ENCODE measurements at places on chromosomes 13 and 19. TPM values are rescaled to one million over a fixed set of nuclear protein-coding genes. Genes with fewer than 3 reads are reported as not detected.

TUBB4A gene
- 14.8 TPM for total RNA-seq

MYPOP gene
- total RNA-seq = 4.9 TPM

MAST1 gene
- 41.1 TPM for total RNA-seq

POU2F2 gene
- total RNA-seq = 26.0 TPM

MIPEP gene
- total RNA-seq = 26.5 TPM

CFD gene
- total RNA-seq = 5.1 TPM

S1PR2 gene
- 14.8 TPM for total RNA-seq

LAIR2 gene
- total RNA-seq = not detected

POSTN gene
- 1.6 TPM for total RNA-seq

CDC34 gene
- total RNA-seq = 63.8 TPM

METTL21C gene
- 0.21 TPM for total RNA-seq

All from motor neuron (in vitro differentiated cells).